ENCODE measurements at places on chromosomes 7 and 10.

DNA sequence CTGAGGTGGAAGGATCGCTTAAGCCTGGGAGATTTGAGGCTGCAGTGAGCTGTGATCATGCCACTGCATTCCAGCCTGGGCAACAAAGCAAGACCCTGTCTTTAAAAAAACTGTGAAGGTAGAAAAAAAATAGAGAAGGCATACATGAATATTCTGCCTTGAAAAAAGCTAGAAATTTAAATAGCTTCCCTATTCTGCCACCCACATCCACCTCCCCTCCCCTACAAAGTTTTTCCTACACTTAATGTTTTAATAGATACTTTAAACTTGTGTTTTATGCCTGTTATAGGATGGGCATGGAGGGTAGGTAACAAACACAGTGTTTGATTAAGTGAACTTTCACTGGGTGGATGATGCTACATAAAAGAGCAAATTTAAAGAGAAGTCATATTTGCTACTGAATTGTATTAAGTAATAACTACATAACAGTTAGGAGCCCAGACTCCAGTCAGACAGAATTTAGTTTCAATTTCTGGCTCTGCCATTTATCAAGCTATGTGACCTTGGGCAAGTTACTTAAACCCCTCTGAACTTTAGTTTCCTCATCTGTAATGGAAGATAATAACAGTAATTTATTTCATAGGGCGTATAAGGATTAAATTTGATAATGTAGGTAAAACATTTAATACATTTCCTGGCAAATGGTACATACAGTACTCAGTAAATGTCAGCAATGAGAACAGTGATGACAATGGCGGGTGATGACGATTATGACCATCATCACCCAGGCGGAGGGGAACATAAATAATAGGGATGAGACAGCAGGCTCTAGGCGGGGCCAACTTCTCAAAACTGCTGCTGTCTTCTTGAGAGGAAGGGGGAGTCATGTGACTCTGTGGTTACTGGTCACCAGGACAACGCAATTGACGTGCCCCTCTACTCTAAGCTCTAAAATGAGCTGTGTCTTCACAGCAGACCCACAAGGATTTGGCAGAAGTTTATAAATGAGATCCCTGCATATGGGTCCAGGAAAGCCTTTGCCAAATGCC lies 15.8 kb downstream of the DNMBP start:
- ATAC-seq, result peak; percentile 97

DNA sequence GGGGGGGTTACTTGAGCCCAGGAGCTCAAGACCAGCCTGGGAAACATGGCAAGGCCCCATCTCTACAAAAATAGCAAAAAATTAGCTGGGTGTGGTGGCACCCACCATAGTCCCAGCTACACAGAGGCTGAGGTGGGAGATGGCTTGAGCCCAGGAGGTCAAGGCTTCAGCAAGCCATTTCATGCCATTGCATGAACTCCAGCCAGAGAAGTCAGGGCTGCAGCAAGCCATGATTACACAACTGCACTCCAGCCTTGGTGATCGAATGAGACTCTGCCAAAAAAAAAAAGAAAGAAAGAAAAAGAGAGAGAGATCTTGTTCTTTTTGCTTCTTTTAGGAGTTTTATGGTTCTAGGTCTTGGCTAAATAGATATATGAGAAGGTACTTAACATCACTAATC lies 200.2 kb upstream of the PHYHIPL start:
- no peak for ATAC-seq

DNA sequence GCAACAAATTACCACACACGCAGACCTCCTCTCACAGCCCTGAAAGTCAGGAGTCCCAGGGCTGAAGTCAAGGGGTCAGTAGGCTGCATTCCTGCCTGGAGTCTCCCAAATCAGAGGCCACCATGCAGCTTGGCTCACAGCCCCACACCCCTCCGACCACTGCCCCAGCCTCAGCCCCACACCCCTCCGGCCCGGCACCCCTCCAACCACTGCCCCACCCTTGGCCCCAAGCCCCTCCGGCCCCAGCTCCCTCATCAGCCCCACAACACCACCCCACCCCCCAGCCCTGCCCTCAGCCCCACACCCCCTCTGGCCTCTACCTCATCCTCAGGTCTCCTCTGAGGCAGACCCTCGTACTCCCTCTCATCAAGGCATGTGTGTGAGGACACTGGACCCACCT lies 85.7 kb downstream of the DIP2C start:
- ATAC-seq, result peak; percentile 52

DNA sequence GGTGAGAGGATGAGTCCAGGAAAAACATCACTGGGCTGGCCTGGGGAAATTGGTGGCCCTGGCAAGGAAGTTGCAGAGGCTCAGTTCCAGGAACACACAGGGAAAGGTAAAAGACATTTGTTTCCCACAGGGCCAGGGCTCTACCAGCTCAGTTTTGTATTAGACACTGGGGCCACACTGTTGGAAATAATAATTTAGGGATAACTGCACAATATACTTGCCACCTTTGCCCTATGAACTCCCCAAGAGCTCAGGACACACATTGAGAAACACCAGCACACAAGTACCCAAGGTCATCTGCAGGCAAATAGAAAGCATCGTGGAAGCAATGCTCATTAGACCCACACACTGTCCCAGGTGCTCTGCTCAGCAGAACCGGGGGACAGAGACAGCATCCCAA lies 617.6 kb downstream of the PTPRN2 start:
- no peak for ATAC-seq

GRCh38 chr7:101116898-101117297 lies 10.0 kb upstream of the SERPINE1 start:
- ATAC-seq, result no peak

- ATAC-seq, result no peak
These were observed 85.5 kb downstream of the PTPRE start for GRCh38 chr10:127992376-127992775.

DNA sequence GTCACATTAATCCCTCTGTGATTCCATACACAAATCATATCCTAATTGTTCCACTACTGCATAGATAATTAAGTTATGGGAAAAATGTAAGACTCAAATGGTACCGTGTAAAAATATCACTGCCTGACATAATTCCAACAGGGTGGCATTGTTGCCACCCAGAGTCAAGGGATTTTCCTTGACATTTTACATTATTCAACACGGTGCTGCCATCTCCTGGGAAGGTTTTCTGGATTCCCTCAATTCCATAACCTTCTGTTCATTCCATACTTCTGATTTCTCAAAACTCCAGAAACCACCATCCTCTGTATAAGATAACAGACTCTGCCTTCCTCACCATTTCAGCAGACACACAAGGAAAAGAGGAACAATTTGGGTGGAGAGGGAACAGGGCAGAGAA lies 495.9 kb downstream of the XPNPEP1 start:
- ATAC-seq, result no peak

DNA sequence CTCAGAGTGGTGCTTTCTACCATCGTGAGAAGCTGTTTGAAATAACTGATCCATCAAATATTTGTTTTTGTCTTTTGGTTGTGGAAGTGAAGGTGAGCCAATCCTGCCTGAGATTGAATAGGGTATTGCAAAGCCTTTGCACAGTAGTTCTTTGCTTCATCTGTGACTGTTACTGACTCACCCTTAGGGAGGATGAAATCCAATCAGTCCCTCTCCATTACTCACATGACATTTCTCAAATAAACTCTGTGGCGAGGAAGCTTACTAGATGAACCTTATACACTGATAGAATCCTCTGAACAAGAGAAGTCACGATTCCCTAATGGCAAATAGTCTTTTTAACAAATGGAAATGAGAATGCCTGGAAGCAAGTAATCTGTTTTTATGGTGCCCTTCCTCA lies 31.9 kb downstream of the HEPACAM2 start:
- ATAC-seq, result no peak

DNA sequence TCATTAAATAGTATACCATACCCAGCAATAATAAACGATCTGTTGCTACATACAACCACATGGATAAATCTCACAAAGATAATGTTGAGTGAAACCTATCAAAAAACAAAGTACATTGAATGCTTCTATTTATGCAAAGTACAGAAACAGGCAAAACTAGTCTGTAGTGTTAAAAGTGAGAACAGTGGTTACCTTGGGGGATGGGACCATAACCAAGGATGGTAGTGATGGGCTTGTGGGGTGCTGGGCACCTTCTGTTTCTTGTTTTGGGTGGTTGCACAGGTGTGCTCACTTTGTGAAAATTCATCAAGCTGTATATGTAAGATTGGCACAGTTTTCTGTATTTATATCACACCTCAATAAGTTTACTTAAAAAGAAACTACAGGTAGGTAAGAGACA lies 105.7 kb downstream of the ATE1 start:
- no peak for ATAC-seq

- ATAC-seq, result peak; percentile 82
These were observed 17.0 kb downstream of the FAM131B start for GRCh38 chr7:143345428-143345900.

Data from stimulated activated memory B cell treated with anti-CD40 and anti-IgM and Interleukin-4, amounts not matched to agents 10 μg/mL and 1 μg/mL and 100 μg/mL, for 72 hours (primary cell).